Forelimb muscle (tissue), 1 donor: ENCODE measurements at places on chromosomes 4 and X.

DNA sequence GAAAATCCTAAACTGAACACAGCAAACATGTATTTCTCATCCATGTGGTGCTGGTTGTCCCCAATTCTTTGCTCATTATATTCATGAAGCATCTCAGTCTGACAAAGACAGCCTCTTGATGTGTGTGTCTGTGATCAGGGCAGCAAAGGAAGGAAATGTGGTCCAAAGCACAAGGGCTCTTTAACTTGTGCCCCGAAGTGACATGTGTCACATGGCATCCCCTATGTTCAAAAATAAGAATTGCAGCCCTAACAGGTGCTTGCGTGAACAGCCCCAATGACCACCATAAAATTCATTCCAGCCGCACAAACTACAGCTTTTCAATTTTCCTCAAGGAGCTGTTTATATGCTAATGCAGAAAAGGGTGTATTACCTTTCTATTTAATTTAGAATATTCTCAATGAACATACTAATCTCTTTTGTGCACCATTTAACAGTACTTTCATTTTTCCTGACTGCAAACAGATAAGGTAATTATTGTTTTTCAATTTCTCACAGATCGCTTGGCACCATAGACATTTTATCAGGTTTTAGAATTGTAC, 231.9 kb upstream of the CTSO start:
- DNase-seq = no peak

GRCh38 chrX:13482746-13483541, 86.5 kb upstream of the EGFL6 start:
- no peak for DNase-seq

GRCh38 chrX:25020391-25020904, 4.7 kb upstream of the ARX start:
- DNase-seq = no peak

- DNase-seq = no peak
These were observed 117.6 kb downstream of the ANKRD50 start for GRCh38 chr4:124594945-124595344.

DNA sequence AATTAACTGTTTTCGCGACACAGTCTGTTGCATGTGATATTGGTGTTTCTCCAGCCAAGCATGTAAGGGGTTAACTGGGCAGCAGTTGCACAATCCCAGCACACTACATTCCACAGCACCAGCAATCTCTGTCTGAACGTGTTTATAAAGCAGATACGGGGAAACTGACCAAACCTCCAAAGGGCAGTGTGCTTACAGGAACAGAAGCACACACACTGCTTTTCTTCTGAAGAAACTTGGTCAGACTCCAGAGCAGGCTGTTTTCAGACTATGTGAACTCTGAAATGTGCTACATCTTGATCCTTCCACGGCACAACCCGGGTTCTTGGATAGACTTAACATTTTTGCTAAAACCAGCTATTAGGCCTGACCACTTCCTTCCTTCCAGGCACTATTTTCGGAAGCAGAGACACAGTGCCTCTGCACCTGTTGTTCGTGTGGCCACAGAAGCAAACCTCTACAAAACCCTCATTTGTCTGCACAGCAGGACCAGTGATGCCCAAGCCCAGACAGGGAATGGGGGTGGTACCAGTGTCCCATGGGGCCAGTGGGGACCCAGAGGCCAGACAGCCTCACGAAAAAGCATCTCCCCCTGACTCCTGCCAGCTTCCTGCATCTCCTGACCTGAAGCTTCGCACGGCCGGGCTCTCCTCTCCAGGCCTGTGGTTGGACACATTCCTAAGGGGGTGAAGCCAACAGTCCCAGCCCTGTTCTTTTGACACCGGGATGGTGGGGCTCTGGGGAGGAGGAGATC, 90.1 kb downstream of the IRF2 start:
- DNase-seq = no peak

GRCh38 chr4:1336088-1336491, 10.9 kb upstream of the UVSSA start:
- DNase-seq = no peak

DNA sequence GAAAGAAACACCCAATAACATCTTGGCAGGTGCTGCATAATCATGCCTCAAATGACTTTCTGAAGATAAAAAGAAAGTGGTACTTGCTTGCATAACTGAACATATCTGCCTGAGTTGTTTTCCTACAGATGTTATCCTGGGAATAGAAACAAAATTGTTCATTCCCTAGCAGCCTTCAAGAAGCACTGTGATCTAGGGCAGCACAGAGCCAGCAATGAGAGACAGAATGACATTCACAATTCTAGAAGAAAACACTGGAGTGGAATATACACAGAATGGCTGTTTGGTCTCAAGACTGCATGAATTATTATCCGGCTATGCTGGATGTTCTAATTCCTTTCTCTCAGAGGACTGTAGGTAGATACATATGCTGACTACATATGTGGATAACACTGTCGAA, 790.9 kb downstream of the PDHA2 start:
- DNase-seq = no peak

DNA sequence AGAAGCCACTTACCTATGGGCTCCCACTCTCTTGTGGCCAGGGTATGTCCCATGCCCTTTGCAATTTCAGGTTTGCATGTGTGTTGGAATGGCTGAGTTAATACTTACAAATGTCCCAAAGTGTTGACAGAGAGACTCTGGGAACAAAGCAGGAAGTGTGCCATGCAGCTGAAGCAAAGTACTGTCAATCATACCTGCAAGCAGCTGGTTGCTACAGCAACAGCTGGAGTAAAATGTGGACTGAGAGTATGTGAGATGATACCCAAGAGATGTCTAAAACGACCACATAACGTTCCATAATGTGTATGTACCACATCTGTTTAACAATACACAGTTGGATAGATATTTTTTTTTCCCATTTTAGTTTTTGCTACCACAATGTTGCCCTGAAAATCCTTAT, 82.8 kb upstream of the CAMK2D start:
- no peak for DNase-seq

GRCh38 chr4:100360211-100360610, 157.6 kb downstream of the EMCN start:
- no peak for DNase-seq

DNA sequence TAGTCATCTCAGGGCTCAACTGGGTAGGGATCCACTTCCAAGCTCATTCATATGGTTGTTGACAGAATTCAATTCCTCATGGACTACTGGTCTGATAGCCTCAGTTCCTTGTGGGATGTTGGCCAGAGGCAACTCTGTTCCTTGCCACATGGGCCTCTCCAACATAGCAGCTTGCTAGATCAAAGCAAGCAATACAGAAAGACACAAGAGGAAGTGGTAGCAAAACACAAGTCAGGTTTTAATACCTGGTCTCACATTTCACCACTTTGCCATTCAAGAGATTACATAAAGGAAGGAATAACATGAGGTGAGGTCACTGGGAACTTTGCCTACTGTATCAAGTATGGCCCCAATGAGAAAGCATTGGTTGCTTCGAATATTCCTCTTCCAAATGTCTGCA, 79.2 kb downstream of the PRSS12 start:
- no peak for DNase-seq

DNA sequence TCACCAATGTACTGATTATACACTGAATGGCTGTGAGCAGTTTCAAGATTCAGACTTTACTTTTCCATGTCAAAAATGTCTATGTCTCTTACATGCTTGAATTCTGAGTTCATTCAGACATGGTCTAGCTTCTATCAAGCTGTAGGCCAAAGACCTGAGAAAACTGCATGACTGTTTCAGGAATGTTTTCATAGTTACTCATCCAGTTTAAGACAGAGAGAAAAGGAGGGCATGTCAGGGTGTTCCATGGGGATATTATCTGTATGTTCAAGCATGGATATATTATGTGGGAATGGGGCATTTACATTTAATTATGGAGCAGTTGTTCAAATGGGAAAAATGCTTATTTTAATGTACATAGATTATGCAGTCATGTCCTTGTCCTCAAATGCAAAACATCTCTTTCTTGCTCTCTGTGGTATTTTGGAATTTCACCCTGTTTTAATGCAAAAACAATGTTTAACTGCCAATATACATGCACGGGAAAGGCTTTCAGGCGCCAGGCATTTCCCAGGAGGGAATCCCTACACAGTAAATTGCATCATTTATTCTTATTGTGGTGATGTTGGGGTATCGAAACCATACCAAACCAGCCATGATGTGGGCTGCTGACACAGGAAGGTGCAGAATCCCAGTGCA, 429.1 kb upstream of the INTU start:
- DNase-seq = no peak

GRCh38 chrX:155086202-155086840, 15.0 kb downstream of the BRCC3 start:
- no peak for DNase-seq

- DNase-seq = no peak
These were observed 31.0 kb upstream of the SOD3 start for GRCh38 chr4:24764345-24764744.

DNA sequence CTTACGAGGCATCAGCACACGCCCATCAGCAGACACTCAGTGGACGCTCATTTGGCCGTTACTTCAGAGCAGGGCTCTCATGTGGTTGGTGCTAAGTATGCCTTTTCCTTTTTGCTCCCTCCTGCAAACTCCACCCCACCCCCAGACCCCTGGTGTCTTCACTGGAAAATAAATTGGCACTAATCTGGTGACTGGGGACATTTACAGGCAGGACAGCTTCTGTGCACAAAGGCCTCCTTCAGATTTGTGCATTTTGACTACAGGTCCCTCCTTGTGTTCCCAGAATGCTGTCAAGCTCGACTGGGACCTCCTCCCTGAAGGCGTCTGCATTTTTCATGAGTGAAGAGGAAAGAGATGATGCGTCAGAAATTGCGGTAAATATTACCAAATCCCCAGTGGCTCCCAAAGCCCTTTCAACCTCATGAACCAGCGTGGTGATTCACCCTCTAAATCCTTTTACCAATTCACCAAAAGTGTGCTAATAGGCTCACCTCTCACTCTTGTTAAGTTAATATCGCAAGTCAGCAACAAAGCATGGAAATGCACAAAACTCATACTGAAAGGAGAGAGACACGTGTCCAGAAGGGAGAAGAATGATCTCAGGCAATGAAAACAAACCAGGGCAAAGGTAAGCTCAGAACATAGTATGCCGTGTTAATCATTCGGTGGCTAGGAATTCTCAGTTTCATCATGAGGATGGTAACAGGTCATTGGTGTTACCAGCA, 119.0 kb downstream of the NKX6-1 start:
- DNase-seq = no peak

DNA sequence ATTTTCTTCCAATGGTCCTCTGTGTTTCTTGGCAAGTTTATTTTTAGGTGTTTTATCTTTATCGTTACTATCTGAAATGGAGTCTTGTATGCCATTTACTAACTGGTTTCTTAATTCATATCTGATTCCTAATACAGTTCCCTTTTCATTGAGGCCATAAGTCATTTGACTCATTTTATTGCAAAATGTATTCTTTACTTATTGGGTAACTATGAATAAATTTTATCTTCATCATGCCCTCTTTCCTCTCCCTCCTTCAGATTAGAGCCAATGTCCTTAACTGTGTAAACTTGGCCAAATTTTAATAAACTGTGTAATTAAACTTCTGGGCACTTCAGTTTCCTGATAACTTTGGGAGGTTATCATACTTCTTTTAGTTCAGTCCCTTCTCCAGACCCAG, 19.3 kb upstream of the MSMO1 start:
- DNase-seq = no peak

GRCh38 chr4:34191443-34191842, 2052.9 kb downstream of the ARAP2 start:
- no peak for DNase-seq

DNA sequence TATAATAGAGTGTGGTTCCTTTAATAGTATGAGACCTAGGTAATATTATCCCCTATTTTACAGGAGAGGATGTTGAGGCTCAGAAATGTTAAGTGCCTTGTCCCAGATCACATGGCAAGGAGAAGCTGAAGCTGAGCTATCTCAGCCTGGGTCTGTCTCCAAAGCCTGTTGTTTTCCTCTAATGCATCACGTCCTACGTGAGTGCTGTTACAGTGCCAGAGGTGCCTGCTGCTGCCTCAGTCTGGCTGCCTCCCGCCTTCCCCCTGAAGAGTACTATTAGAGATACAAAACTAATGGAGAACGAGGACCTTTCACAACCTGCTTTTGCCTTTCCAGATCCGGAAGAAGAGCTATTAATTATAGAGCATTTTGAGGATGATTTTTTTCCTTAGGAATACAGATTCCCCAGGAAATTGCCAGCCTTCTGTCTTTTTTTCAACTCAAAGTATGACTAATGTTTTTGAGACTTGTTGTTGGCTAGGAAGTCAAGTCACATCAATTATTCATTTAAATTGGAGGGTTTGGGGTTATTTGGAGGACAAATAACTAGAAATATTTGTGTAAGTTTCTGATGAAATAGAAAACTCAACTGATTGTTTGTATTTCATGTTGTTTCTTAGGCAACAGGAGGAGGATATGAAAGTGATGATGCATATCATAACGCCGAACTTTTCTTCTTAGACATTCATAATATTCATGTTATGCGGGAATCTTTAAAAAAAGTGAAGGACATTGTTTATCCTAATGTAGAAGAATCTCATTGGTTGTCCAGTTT, 43.9 kb upstream of the MTMR1 start:
- no peak for DNase-seq

DNA sequence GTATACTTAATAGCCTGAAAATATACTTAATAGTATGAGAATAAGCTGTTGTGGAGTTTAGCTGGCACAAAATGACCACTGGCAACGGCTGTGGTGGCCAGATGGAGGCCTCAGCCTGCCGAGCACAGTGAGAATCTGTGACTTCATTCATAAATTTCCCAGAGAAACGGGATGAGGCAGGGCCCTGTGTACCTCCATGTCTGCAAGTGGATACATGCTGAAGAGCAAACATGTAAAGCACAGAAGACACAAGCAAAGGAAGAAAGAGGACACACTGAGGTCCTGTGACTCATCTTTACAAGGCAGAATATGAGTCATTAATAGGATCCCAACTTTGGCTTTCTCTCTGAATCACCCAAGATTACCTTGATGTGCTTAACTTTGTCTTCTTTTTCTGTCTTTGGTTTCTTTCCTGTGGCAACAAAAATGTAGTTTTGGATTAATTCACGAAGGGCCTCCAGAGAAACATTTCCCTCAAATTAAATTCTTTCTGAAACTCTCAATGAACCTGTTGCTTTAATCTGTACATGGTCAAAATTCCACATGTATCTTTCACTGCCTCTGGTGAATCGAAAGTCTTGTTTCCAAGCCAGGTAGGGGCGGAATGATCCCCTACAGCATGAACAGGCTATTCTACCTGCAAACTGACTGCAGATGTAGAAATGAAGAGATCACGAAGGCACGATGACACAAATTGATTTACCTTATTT, 56.4 kb downstream of the IRF2 start:
- DNase-seq = no peak

- no peak for DNase-seq
These were observed 32.0 kb upstream of the DKK2 start for GRCh38 chr4:107068116-107068515.

DNA sequence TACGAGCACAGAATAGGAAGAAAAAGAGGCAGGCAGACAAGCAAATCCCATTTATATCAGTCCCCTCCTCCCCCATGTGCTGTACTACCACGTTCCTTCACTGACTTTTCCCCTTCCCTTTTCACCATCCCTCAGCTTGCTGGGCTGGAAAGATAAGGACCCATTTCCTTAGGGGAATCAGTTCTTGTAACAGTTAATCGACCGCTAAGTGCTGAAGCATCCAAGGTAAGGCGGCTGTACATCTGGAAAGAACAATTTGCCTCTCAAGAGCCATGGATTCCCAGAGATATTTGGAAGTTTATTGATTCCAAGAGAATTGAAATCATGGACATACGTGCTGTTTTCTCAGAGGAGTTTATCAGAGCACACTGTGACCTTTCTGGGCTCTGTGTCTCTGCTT, 1688.0 kb downstream of the STIM2 start:
- DNase-seq = no peak
